Hepatocyte (in vitro differentiated cells): ENCODE measurements at places on chromosomes 3 and 15. TPM values are rescaled to one million over a fixed set of nuclear protein-coding genes. Genes with fewer than 3 reads are reported as not detected.
A peak's percentile ranks its signal among the peaks of the same experiment; 100 is the strongest.

DENND4A gene
- polyA plus RNA-seq = 3.2 and 3.9 TPM in 2 replicates

- DNase-seq = no peak
Observed at GRCh38 chr3:79258479-79258878, 509.3 kb downstream of the ROBO1 start.

GRCh38 chr3:76122007-76122406 lies 336.7 kb upstream of the ZNF717 start:
- DNase-seq = no peak

- DNase-seq = no peak
Observed at GRCh38 chr3:55476515-55476914, 10.6 kb downstream of the WNT5A start.

GRCh38 chr3:130773366-130773765 lies 26.7 kb upstream of the PIK3R4 start:
- DNase-seq = no peak

SEMA6D gene
- 18.9 and 23.4 TPM in 2 replicates for polyA plus RNA-seq

DNA sequence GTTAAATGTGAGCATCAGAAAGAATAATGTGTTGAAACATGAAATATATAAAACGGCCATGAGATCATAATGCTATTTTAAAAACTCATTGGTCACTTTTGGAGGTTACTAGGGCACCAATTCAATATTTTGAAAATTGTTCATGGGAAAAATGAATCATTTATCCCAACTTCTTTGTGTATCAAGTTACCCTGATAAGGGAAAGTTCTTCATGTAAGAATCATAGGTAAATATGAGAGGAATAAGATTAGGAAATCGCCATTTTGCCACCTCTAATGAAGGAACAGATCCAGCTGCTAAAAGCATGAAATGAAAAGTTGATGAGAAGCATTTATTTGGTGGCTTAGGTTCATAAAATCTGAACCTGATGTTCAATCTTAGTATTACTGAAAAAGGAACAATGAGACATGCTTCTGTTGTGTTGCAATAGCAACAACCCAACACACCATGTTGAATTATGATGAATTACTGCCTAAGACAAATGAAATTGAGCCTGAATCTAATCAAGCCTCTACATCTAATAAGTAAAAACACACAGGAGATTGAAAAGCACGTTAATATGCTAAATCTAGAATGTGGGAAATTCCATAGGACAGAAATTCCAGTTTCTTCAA lies 32.5 kb downstream of the ABHD5 start:
- no peak for DNase-seq

- peak; percentile 45 for DNase-seq
Observed at GRCh38 chr15:90054618-90055097, 47.6 kb downstream of the IDH2 start.

ATP8B4 gene
- 0.21 and 1.3 TPM in 2 replicates for polyA plus RNA-seq

DNA sequence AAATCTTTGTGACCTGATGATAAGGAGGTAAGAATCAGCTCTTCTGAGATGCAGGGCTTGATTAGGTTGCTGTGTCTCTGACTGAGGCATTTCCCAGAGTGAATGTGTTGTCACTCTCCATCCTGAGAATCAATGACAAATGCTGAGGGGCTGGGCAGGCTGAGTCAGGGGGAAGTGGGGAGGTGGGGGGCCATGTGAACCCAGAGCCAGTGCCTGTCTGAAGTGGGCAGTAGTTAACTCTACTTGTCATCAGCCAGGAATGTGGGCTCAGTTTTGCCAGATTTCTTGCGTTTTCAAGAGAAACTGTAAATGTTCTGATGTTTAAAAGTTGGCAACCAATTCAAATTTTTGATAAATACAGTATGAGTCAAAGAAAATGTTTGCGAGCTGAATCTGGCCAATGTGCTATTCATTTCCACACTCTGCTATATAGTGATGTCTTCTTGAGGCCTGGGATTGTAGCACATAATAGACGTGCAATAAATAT lies 3.1 kb upstream of the BNC1 start:
- DNase-seq = no peak

- DNase-seq = no peak
Observed at GRCh38 chr3:126612479-126613205, 42.3 kb downstream of the TXNRD3 start.

GRCh38 chr3:159266779-159267178 lies 464.9 kb downstream of the MFSD1 start:
- DNase-seq = peak; percentile 58

FEZF2 gene
- polyA plus RNA-seq = not detected in 2 replicates

DNA sequence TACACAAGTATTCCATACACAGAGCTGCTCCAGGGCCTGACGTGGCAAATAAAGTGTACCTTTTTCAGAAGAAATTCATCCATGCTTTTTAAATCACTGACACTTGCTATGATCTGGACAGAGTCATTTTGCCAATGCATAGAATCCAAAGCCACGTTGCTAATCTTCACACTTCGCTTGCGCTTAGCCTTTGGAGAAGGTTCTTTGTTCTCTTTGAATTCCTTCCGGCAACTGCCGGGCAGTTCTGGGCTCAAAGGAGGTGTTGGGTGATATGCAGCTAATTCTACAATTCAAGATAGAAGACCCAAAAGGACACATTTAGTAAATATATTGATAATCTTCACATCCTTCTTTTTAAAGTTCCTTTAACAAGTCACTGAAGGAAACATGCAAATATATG lies 69.9 kb downstream of the NR2E3 start:
- DNase-seq = no peak

DNA sequence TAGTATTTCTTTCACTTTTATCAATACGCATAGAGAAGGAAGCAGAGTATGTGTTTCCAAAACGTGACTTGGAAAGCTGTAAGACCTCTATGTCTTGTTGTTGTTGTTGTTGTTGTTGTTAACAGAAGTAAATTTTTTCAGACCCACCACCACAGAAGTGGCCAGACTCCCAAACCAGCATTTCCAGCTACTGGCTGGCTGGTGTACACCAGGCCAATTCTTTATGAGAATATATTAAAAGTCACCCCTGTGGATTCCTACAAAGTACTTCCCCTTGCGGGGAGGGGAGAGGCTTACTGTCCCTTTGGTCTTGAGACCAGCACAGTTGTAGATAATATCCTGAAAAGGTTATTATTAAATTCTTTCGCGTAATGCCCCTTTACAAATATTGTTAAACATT lies 1.6 kb upstream of the FOXP1 start:
- no peak for DNase-seq

GRCh38 chr3:128573160-128573559 lies 77.5 kb downstream of the RPN1 start:
- no peak for DNase-seq

DNA sequence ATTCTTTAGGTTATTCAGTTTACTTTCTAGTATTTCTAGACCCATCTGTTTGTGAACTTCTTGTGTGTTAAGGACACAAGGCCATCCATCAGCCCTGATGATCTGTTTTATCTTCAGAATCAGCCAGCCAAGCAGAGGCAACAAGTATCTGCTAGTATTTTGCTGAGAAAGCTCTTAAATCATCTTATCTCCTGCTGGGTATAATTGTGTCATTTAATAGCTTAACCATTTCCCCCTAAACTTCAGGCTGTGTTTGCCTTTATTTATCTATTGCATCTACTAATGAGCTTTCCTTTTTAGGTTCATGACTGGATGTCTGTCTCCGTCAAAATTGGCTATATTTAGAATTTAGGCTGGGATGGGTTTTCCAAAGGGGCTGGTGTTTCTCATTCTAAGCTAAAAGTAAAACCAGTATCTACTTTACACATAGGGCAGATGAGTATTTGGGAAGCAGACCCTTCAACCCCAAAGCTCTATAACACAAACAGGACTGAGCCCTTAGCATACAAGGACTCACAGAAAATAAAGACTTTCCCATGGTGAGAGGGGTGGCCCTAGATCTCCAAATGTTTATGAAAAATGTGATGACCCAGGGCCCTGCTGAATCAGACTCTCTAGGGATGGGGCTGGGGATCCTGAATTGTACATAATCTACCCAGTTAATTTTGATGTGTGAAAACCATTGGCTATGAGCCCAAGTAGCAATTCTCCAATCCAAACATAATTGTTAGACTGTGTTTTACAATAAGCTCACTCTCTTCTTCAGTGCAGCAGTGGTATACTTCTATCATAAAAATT lies 65.3 kb upstream of the PSMD6 start:
- no peak for DNase-seq

DNA sequence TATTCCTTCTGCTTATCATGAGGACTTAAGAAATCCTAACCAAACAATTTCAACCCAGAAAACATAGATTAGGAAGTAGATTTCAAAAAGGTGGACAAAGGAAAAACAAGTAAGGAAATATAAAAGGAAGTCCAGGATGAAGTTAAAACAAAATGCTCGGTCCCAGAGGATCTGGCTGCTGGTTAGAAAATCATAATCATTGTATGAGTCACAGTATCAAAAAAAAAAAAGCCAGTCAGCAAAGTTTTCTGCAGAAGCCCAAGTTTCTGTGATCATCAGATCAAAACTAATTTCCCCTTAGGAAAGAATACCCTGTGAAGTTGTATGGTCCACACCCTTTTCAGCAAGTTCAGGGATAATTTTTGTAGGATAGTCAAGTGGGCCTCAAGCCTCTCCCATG lies 43.0 kb upstream of the LRTM1 start:
- no peak for DNase-seq

DNA sequence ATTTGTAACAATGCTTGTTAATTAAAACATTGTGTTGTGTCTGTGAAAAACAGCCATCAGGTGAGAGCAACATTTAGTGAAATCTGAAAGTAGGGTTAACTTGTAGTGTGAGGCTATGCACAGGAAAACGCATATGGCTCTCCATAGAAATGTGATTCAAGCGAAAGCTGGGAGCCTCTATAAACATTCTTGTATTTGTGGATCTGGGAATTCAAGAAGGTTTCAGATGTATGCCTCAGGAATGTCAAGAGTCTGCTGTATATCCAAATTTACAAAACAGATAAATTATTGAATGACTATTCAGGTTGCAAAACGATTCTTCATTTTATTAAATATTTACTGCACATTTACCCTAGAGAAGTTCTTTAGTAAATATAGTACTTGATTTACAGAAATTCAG lies 166.0 kb downstream of the THSD4 start:
- DNase-seq = no peak

GRCh38 chr3:156599089-156599874 lies 44.4 kb upstream of the SSR3 start:
- DNase-seq = no peak

DNA sequence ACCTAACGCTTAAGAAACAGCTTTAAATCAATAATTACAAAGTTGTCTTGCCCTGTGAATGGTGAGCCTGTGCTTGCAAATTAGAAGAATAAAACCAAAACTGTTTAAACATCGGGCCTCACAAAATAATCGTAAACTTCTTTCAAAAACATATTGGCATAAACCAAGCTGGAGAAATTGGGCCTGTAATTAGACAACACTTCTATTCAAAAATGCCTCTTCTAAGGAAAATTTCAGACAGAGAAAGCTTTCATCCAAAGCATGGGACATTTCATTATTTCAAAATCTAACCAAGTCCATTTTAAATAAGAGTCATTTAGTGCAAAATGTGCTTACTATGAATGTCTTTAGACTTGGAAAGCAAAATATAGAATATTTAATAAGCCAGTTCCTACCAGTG lies 35.5 kb upstream of the GNB4 start:
- no peak for DNase-seq

ZPLD1 gene
- 0.30 and 0.56 TPM in 2 replicates for polyA plus RNA-seq

SOX2 gene
- 2.0 and 2.2 TPM in 2 replicates for polyA plus RNA-seq

IQCF5 gene
- polyA plus RNA-seq = not detected in 2 replicates

DNA sequence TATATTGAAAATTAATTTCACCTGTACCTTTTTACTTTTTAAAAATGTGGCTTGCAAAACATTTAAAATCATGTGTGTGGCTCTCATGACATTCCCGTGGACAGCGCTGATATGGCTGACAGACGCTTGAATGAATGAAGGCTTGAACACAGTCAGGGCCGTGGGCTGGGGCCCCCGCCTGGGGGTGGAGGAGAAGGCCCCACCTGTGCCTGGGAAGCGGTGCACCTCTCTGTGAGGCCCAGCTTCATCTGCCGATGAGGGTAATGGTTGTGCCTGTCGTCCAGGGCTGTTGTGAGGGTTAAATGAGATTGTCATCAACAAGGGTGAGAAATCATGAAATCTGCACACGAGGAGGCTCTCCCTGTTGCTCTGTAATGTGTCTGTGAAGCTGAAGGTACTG lies 85.9 kb upstream of the PRR23E start:
- no peak for DNase-seq

DNA sequence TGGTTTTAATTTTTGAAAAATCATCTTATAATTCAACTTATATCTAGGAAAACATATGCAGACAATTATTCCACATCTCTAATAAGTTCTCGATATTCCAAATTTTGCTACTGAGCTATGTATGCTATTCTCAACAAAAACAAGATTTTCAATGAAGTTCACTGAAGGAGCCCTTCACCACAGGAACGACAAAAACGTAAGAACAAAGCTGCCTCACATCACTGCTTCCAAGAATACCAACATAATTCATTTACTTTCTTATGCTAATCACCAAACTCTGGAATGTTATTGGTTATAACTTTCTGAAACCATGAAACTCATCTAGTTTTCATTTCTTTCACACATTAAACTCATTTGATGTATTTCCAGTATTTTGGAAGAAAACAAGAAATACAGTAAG lies 49.7 kb downstream of the GNB4 start:
- DNase-seq = no peak

DNA sequence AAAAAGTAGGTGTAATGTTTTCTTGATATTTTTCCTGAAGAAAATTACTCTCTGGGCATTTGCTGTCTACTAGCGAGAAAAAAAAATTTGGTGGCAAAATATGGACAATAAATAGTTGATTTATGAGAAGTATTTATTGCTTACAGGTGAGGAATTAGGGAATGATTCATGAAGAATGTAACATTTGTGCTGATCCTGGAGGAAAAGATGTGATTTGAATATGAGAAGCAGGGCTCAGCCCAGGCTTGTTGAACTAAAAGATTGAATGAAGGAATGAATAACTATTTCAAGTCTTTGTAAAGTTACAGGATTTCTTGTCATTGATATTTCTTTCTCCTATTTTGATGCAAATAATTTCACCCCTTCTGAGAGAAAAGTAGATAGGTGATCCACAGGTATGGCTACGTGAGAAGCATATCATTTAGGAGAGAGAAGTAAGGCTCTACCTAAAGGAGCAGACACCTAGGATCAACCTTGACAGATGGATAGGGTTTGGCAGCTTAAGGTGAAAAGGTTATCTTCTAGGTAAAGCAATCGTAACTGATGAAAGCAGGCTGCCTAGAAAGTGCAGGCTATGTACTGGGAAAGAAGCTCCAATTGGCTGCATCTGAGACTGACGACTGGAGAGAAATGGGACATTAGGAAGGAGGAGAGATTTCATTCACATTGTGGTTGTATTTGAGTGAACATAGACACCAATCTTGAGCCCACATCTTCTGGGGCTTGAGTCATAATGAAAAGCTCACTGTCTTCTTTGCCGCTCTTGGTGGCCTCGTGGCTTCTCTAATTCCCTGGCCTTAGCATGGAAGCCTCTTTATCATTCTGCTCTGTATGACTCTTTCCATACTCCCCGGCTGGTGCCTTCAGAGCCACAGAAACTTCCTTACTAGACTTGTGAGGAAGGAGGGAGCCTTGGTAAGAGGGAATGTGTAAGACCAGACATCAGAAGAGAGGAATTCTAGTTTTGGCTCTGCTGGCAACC lies 106.5 kb downstream of the P3H2 start:
- DNase-seq = no peak

- DNase-seq = no peak
Observed at GRCh38 chr3:36409862-36410261, 29.6 kb downstream of the STAC start.

GRCh38 chr3:164927728-164928127 lies 150.6 kb downstream of the SI start:
- no peak for DNase-seq

XYLB gene
- polyA plus RNA-seq = 5.5 and 12.5 TPM in 2 replicates
